ENCODE measurements at places on chromosomes 5 and 9. TPM values are rescaled to one million over a fixed set of nuclear protein-coding genes. Genes with fewer than 3 reads are reported as not detected.

The F2R gene
- total RNA-seq: 14.7 TPM

DNA sequence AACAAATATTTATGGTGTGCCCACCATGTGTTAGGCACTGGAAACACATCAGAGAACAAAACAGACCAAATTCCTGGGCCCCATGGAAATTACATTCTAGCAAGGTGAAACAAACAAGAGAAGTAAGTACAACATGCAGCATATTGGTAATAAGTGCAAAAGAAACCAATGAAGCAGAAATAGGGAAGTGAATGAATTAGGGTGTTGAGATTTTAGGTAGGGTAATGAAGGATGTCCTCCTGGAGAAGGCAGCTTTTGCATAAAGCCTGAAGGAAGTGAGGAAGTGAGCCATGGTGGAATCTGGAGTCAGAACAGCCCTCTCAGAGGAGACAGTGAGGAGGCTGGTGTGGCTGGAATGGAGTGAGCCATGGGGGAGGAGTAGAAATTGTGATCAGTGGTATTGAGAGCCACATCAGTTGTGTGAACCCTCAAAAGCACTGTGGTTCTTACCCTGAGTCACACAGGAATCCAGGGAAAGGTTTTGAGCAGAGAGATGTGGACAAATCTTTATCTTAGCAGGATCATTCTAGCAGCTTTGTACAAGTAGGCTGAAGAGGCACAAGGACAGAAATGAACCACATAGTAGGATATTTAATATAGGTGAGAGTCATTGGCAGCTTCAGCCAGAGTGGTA lies 52.7 kb upstream of the ARL15 start:
- no peak overlapping the region for H3K27ac ChIP-seq
- no peak for DNase-seq
- H3K36me3 ChIP-seq: peaks cover 30% of the 10 kb centered on the region

DNA sequence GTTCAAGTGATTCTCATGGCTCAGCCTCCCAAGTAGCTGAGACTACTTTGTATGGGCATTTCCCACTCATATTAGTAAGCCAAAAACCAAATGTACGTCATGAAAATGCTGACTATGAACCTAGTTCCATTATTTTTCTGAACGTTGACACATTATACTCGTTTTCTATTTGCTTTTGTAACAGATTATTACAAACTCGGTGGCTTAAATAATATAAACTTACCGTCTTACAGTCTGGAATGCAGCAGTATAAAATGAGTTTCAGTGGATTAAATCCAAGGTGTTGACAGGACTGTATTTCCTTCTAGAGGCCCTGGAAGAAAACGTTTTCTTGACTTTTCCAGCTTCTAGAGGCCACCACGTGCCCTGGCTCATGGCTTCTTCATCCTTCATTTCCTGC lies 517.0 kb downstream of the GADD45G start:
- H3K4me1 ChIP-seq: no peaks in the 10 kb centered on the region
- H3K4me3 ChIP-seq: no peak overlapping the region
- DNase-seq: no peak
- H3K27me3 ChIP-seq: no peaks in the 10 kb centered on the region

The DTWD2 gene
- 5.5 TPM for total RNA-seq

GRCh38 chr5:139549162-139549894 lies 11.8 kb upstream of the UBE2D2 start:
- H3K27me3 ChIP-seq: no peaks in the 10 kb centered on the region
- H3K4me1 ChIP-seq: no peaks in the 10 kb centered on the region
- H3K4me3 ChIP-seq: no peak overlapping the region
- H3K36me3 ChIP-seq: no peaks in the 10 kb centered on the region

DNA sequence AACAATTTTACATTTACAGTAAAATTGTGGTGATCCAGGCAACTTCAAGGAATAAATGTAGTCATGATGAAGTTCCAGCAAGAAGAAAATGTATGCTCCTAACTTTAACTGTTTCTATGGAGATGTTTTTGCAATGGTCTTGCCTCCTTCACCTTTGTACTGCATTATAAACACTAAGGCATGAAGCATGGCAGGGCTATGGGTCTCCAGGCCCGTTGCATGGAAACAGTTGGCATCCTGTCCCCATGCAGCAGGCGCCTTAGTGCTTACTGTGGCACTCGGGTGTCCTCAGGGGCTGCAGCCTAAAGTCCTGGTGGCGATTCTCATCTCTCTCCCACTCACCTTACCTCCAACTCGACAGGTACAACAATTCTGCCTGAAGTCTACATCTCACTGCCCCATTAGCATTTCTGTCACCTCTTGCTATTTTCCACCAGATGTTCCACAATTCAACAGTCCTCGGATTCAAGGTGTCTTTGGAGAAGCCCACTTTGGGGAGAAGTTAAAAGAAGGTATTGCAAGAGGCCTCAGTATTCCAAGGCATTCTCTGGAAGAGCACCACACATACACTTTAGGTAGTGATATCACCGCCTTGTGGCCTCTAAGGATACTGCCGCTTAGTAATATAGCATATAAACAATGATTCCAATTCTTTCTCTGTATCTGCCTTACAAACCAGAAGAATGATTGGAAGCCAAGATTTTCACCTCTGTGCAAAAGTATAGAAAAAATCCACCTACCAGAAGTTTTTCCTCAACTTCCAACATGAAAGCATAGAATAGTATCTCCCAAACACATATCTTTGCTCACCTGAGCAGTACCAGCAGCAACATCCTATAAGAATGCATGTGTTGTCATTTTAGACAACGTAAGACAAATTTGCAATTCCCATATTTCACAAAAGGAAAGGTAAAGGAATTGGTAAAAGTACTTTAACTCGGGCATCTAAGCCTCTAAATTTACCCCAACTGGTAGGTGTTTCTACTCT lies 5.1 kb downstream of the LIFR start:
- peaks cover 5% of the 10 kb centered on the region for H3K27me3 ChIP-seq
- no peaks in the 10 kb centered on the region for H3K4me1 ChIP-seq
- DNase-seq: peak; percentile 18
- H3K27ac ChIP-seq: no peak overlapping the region

GRCh38 chr9:117919538-117919937 lies 215.3 kb downstream of the TLR4 start:
- no peaks in the 10 kb centered on the region for H3K27me3 ChIP-seq
- no peak for DNase-seq
- H3K36me3 ChIP-seq: no peaks in the 10 kb centered on the region
- no peaks in the 10 kb centered on the region for H3K4me1 ChIP-seq
- no peak overlapping the region for H3K4me3 ChIP-seq

The ATG12 gene
- total RNA-seq: 38.2 TPM

The DNAH5 gene
- not detected for total RNA-seq

The NUTM2F gene
- not detected for total RNA-seq

DNA sequence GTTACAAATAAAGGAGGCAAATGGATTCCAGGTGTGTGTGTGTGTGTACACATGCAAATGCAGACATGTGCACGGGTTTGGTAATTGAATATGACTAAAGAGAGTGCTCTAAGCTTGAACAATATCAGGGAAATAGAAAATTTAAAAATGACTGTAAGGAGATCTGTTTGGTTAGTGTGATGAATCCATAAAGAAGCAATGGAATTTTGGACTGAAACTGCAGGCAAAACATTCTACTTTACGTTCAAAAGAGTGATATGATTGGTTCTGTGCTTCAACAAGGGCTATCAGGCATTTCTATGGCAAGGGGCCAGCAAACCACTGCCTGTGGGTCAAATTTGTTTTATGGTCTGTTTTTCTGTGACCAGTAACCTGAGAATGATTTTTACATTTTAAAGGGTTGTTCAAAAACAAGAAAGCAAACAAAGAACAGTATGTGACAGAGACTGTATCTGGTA lies 332.8 kb upstream of the KLF9 start:
- H3K36me3 ChIP-seq: no peaks in the 10 kb centered on the region
- H3K27ac ChIP-seq: no peak overlapping the region
- no peak for DNase-seq
- H3K4me3 ChIP-seq: no peak overlapping the region

The COL5A1 gene
- 0.13 TPM for total RNA-seq
